CD4-positive, alpha-beta memory T cell (primary cell): ENCODE measurements at places on chromosomes 12 and 14.

DNA sequence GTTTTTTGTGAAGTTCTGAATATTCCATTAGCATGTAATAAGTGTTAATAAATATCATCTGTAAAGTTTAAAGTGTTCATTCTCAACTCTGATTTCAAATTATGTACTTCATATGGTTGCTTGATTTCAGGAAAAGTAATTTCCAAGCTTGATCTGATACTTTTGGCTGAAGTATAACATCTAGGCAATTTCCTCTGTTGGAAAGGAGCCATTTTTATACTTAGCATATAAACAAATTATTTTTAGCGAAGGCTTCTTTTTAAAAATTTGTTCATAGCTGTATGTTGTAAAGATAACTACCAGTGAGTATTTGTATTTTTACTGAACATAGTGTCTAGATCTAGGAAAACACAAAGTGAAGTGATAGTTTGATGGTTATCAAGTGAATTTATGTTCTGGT is 153.4 kb upstream of the TMTC2 start:
- no peak overlapping the region for H3K27ac ChIP-seq
- no peaks in the 10 kb centered on the region for H3K27me3 ChIP-seq
- DNase-seq = no peak
- H3K4me1 ChIP-seq = no peaks in the 10 kb centered on the region
- no peak overlapping the region for H3K4me3 ChIP-seq

GRCh38 chr12:52132754-52133161 is 53.3 kb downstream of the SMIM41 start:
- no peak overlapping the region for H3K27ac ChIP-seq
- no peak for DNase-seq
- H3K4me1 ChIP-seq = no peaks in the 10 kb centered on the region

DNA sequence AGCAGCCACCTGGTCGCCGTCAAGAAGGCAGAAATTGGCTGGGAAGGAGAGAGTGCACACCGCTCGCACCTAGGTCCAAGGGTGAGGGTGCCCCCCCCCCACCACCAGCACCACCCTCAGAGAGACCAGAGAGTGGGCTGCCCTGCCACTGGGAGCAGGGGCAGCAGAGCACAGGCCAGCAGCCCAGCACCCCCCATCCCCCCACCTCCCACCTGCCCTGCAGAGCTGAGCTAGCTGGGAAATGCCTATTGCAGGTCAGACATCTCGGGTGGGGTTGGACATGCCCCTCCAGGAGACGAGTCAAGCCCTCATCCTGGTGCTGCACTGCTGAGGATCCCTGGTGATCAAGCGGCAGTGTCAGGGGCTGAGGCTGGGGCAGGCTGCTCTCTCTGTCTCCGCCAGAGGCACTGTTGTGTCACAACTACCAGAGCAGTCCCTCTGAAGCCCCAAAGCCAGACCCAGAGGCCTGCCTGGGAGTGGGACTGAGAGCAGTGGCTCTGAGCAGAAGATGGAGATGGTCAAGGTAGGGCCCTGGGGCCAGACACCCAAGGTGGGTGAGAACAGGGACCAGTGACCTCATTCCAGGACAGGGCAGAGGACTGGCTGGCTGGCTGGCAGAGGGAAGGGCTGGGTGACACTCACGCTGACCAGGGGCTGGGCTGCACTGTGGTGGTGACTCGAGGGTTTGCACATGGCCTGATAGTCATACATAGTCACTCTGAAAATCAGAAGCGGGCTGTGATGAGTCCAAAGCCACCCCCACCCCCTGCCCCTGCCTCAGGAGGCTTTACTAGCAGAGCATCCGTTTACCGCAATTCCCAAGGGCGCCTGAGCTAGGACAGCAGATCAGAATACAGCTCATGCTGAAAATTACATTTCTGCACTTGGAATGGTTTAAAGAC is 19.7 kb upstream of the LRTM2 start:
- no peaks in the 10 kb centered on the region for H3K27me3 ChIP-seq
- no peak overlapping the region for H3K4me3 ChIP-seq
- H3K27ac ChIP-seq = no peak overlapping the region
- no peak for DNase-seq
- H3K4me1 ChIP-seq = peaks cover 12% of the 10 kb centered on the region
- H3K36me3 ChIP-seq = no peaks in the 10 kb centered on the region

- H3K4me3 ChIP-seq = no peak overlapping the region
- peaks cover 17% of the 10 kb centered on the region for H3K4me1 ChIP-seq
- H3K27ac ChIP-seq = no peak overlapping the region
- H3K27me3 ChIP-seq = no peaks in the 10 kb centered on the region
- peaks cover 10% of the 10 kb centered on the region for H3K36me3 ChIP-seq
- DNase-seq = no peak
These were observed 20.0 kb downstream of the CRACR2A start for GRCh38 chr12:3732901-3733300.

- no peak overlapping the region for H3K4me3 ChIP-seq
- H3K4me1 ChIP-seq = peaks cover 99% of the 10 kb centered on the region
- no peak for DNase-seq
- no peaks in the 10 kb centered on the region for H3K36me3 ChIP-seq
- no peaks in the 10 kb centered on the region for H3K27me3 ChIP-seq
- no peak overlapping the region for H3K27ac ChIP-seq
These were observed 11.6 kb downstream of the PLEKHG3 start for GRCh38 chr14:64715628-64716412.

DNA sequence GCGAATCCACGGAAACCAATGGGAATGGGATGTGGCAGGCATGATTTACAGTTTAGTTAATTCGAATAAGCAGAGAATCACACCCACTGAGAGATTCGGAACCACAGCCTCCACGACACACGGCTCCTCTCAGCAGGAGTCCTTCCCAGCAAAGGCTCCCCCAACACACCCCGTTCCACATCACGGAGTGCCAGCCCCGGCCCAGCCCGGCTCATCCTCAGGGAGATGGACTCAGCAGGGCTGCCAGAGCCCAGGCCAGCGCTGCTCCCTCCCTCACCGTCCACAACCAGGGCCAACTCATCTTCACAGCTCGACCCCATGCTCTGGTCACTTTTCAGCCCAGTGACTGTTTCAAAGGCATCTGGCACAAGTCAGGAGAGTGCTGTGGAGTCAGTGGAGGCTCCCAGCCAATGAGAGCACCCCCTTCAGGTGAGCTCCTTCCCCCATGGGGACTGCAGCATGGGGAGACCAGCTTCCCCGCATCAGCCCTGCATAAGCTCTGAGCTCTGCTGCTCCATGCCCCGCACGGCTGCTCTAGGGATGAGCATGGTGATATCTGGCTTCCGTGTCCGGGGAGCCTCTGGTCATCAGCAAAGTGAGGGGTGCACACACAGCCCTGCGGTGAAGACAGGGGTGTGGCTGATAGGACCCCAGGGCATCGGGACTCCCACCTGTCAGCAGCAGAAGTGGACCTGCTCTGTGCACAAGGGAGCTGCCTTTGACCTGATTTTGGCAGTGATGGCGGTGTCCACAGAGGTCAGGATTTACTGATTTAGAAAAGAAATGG is 238.8 kb upstream of the SFSWAP start:
- H3K27ac ChIP-seq = no peak overlapping the region
- no peak for DNase-seq
- H3K36me3 ChIP-seq = no peaks in the 10 kb centered on the region
